ENCODE measurements at places on chromosomes 7 and 10. TPM values are rescaled to one million over a fixed set of nuclear protein-coding genes. Genes with fewer than 3 reads are reported as not detected.

Gene ZRANB1
- total RNA-seq, result 69.5 TPM

Gene ALOX5
- total RNA-seq, result 2.8 TPM

Gene RP9
- 10.0 TPM for total RNA-seq

Gene LRRTM3
- total RNA-seq, result 19.1 TPM

Gene ATE1
- total RNA-seq, result 54.1 TPM

Gene MRLN
- total RNA-seq, result 1.3 TPM

All from parietal lobe (tissue), 2 donors.